Activated CD4-positive, CD25-positive, alpha-beta regulatory T cell treated with anti-CD3 and anti-CD28 coated beads, Interleukin-2, amount 50 U/mL, for 24 hours (primary cell): ENCODE measurements at places on chromosomes 5 and 9.
A peak's percentile ranks its signal among the peaks of the same experiment; 100 is the strongest.

DNA sequence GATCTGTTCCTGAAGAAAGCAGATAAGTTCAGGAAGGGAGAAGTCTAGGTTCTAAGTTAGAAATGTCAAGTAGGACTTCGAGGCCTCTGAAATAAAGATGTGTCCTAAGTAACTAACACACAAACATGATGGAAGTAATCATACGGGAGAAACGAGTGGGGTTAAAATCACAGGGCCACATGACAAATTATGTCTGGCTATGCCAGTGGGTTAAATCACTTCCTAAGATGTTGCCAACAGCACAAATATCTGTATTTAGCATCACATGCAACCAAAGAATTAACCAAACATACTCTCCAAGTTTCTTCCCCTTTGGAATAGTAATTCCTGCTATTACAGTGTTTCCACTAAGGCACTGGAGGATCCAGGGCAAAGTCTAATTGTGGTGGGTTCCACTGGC is 13.7 kb upstream of the ZSWIM6 start:
- no peak for ATAC-seq

DNA sequence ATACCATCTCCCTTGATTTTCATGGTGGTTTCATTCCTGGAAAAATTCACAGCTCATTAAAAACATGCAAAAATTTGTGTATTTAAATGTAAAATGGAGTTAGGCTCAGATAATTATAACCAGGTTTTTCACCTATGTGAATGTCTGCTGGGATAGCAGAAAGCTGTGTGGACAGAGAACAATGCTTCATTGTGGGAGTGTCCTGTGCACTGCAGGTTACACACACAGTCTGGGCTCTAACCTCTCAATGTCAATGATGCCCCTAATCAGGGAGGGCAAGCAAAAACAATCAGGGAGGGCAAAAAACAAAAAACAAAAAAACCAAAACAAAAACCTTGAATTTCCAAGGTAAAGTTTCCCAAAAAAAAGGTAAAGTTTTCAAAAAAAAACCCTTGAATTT is 158.9 kb upstream of the KLF9 start:
- ATAC-seq: no peak

- ATAC-seq: no peak
Measured at GRCh38 chr5:39024884-39025283, 49.3 kb downstream of the RICTOR start.

- ATAC-seq: no peak
Measured at GRCh38 chr9:136499935-136500910, 17.4 kb upstream of the SEC16A start.

- no peak for ATAC-seq
Measured at GRCh38 chr9:88812938-88813637, 178.2 kb upstream of the S1PR3 start.

DNA sequence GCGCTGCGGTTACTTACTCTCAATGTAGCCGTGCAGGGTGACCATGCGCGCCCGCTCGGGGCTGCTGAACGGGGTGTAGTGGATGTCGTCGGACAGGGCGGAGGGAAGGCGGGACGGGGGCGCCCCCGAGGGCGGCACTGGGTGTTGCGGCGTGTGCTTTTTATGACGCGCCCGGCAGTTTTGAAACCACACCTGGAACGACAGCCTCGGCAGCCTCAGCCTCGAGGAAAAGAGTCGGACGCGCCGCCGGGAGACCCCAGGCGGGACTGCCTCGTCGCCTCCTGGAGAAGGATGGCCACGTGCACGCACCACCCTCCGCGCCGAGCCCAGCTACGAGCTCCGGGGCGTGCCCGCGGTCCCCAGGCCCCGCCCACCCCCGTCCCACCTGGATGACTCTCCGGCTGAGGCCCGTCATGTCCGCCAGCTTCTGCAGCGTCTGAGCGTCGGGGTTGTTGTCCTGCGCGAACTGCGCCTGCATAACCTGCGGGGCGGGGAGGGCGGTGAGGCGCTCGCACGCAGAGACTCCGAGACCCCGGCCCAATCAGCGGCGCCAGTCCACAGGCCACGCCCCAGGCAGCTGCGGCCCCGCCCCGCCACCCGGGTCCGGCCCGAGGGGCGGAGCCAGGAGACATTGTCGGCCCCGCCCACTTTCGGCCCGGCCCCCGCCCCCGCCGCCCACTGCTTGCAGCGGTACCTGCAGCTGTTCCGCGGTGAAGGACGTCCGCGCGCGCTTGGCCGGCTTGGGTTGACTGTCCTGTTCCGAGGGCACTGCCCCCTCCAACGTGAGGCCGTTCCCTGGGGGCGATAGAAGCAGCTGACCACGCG is 15.0 kb downstream of the LHX6 start:
- ATAC-seq: peak; percentile 76

GRCh38 chr5:10627160-10627701 is 63.4 kb downstream of the ANKRD33B start:
- no peak for ATAC-seq

DNA sequence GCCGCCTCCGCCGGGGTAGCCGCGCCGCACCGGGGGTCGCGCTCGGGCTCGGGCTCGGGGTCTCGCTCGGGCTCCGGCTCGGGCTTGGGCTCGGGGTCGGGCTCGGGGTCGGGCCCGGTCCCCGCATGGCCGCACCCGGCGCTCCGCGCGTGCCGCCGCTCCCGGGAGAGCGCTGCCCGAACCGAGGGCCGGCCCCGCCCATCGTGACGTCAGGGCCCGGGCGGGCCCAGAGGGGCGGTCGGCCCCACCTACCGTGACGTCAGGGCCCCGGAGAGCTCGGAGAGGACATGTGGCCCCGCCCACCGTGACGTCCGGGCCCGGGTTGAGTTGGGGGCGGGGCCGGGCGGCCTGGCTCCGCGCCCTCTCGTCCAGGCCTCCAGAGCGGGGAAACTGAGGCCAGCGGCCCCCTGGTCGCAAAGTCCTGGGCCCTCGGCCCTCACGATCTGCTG is at the start of gene NSMF:
TSS of gene NSMF (minus strand) at position 183 of the 449 bp plus-strand sequence. CDS start 232 bp downstream, outside the sequence.
- peak; percentile 76 for ATAC-seq

DNA sequence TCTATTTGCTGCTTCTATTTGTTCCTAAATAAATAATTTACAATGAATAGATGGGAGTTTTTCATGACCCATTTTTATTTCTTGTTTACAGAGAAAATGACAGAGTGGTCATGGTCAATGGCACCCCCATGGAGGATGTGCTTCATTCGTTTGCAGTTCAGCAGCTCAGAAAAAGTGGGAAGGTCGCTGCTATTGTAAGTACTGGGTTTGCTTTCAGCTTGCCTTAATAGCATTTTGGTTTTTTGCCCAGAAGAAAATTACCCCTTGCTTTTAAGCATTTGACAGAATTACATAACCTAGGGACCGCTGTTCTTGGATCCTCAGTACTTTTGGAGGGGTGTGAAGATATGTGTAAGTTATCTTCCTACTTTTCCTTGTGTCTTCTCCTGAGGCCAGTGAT is 44.1 kb downstream of the TJP2 start:
- no peak for ATAC-seq

DNA sequence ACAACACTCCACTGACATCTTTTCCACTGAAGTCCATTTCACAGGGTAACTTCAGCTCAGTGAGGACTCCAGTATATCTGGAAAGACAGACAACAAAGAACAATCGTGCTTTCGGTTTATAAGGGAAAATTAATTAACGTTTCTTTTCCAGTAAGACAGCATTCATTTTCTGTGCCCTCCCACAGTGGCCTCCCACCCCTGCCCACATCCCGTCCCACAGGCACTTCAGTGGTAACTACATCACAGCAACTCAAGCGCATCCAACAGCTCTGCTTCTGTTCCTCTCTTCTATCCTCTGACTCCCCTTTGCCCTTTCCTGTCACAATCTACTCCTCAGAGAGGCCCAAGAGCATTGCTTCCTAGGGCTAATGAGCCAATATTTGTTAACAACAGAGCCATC is 40.3 kb downstream of the GLDC start:
- ATAC-seq: peak; percentile 27

DNA sequence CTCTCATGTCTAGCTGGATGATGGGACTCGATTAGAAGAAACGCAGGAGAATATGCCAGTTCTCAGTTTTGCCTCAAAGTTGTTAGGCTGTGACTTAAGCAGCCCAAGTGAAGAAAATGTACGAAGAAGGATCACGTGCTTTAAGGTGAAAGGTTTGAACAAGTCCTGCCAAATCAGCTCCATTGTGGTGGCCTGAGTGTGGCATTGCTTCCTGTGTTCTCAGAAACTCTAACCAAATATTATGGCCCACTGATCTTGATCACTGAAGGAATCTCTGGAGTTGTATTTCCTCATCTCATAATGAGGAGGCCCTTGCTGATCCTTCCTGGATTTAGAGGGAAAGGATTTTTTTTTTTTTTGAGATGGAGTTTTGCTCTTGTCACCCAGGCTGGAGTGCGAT is 44.0 kb downstream of the OTULIN start:
- ATAC-seq: no peak

GRCh38 chr5:148179234-148179824 is 11.0 kb downstream of the SPINK14 start:
- peak; percentile 36 for ATAC-seq

- ATAC-seq: no peak
Measured at GRCh38 chr5:148830211-148830610, 3.8 kb downstream of the ADRB2 start.

GRCh38 chr5:1565737-1566734 is 42.3 kb upstream of the LPCAT1 start:
- no peak for ATAC-seq

- no peak for ATAC-seq
Measured at GRCh38 chr5:32471784-32472183, 27.2 kb upstream of the ZFR start.

GRCh38 chr9:129939431-129939830 is 103.6 kb downstream of the FNBP1 start:
- no peak for ATAC-seq

GRCh38 chr5:66511491-66511890 is 84.7 kb upstream of the MAST4 start:
- no peak for ATAC-seq

- ATAC-seq: no peak
Measured at GRCh38 chr5:77908787-77909186, 132.6 kb upstream of the TBCA start.

DNA sequence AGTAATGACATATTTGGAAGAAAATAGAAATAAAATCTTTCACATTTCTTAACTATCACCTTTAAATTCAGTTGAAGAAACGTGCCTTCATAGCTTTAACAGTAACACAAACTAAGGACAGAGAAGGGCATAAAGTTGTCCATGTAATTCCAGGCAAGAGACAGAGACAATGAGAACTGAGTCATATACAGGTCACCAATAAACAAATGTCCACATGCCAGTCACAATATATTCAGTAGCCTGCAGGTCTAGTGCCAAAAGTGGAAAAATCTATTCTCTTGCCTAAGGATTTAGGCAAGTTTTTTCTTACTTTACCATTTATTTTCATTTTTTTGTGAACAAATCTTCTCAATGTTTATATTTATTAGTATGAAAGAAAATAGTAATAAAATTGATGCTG is 1711.5 kb upstream of the NUDT12 start:
- no peak for ATAC-seq

DNA sequence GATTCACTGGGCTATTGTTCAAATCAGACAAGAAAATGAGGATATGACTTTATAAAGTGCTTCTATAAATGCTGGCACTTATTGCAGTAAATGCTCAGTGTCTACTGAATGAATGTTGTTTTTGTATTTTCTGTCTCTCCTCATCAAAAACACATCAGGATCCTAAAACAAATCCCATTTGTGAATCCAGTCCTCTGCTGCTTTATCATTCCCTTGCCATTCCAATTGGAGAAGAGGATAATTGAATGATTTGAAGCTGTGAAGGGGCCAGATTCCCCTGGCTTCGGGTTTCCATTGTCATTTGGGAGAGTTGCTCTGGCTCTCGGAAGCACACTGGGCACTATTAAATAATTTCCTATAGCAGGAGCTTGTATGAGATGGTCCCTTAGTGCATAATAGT is 666.8 kb downstream of the ACTL7B start:
- ATAC-seq: no peak

- no peak for ATAC-seq
Measured at GRCh38 chr5:122921826-122922225, 76.4 kb downstream of the SNX24 start.

DNA sequence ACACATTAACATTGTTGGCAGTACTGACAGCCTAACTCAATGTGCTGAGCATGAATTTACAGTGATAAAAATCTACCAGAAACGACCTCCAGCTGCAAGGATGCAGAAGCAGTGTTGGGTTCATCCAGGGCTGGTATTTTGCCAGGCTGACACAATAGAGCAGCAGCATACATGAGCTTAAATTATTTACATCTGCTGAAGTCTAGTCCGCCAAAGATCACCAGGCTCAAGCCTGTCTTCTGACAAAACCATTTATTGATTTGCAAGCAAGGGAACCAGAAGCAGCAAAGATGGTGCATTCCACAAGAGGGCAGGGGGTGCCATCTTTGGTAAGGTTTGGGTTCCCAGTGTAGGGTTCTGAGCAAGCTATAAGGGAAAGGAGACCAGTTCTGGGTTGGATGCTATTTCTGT is 8.7 kb upstream of the C5orf34 start:
- no peak for ATAC-seq

DNA sequence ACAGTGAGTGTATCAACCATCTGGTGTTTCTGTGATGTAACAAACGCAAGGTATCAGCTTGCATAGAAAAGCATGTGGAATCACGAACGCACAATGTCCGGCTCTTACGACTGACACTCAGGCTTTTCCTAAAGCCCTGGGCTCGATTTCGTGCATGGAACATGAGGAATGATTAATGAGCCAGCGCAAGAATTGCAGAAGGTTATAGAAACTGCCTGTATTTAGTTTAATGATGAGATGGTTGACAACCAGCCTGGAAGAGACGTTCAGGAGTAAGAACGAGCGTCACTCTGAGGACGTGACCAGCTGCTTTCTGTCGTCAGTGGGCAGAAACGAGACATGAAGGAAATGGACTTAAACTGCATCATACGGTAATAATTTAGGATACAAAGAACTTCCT is 497.6 kb downstream of the IRX1 start:
- no peak for ATAC-seq

GRCh38 chr5:161051920-161052500 is 200.0 kb upstream of the ATP10B start:
- ATAC-seq: no peak

GRCh38 chr9:111902391-111903139 is 6.0 kb downstream of the UGCG start:
- no peak for ATAC-seq

DNA sequence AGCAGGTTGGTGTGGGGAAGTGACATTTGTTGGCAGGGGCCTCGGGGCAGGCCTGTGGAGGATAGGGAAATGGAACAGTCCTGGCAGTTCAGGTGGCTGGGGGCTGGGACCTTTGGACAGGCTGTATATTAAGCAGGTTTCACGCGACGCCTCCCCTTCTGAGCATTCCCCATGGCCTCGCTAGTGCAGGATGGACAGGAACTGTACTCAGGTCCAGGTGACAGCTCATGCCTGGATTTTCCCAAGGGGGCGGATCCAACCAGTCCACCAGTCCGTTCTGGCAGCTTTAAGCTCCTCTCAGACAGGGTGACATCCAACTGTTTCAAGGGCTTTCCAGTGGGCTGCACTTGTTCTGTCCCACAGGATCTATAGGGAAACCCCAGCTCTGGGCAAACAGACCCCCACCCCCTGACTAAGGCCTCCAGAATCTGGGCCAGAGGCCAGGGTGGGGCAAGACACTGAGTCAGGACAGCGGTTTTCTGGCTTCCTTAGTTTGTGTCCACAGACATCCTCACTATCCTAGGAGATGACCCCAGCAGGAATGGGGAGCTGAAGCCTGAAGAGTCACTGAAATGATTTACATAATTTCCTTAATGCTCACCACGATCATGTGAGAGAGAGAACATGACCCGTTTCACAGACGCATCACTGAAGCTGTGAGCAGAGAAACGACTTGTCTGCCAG is 20.9 kb downstream of the CSF2 start:
- no peak for ATAC-seq
